B cell (primary cell): ENCODE measurements at places on chromosomes 13 and 19.

DNA sequence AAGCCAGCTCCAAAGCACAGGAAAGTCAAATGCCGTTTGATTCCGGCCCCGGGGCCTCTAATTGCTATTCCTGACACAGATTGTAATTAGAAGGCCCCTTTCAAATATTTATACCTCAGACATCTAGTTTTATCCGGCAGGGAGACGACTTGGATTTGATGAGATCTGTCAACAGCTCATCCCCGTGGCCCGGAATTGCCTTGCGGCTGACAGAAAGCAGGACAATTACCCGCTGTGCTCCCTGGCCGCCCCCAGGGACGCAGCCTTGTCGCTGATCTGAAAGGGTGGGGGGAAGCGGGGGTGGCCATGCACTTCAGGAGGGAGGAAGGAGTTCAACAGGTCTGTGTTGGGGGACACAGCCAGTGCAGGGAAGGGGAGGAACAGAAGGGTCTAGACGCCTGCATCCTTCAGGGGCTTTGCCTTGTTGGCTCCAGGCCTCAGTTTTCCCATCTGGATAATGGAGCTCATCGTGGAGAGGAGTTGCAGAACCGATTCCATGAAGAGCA, 1.8 kb upstream of the SHD start:
- DNase-seq = no peak

GRCh38 chr13:112690283-112690929, 568 bp downstream of the ATP11A start:
- DNase-seq = no peak

DNA sequence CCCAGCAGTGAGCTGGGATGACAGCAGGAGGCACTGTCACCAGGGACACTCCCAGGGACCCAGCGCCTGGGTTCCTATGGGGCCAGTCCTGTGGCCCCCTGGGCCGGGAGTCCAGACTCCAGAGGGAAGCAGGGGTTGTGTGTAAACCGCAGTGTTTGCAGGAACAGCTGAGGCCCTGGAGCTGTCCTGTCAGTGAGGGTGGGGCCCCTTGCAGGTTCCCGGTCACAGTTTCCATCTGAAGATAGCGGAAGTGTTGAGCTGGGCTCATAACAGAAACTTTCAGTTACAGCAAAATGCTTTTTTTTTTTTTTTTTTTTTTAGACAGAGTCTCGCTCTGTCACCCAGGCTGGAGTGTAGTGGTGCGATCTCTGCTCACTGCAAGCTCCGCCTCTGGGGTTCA, 17.7 kb upstream of the CSNK1G2 start:
- DNase-seq = peak; percentile 66

- DNase-seq = no peak
Observed at GRCh38 chr13:97951376-97951775, 2.1 kb upstream of the IPO5 start.

DNA sequence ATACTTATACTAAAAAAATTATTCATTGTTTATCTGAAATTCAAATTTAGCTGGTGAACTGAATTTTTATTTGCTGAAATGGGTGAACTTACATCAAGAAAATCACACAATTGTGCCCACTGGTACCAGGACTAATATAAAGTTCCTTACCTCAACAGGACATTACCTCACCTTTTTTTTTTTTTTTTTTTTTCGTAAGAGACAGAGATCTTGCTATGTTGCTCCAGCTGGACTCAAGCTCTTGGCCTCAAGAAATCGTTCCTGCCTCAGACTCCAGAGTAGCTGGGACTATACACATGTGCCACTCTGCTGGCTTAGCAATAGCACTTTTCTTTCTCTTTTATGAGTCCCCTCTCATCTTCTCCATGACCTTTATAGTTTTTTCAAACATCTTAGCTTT, 22.5 kb upstream of the NDFIP2 start:
- DNase-seq = no peak

DNA sequence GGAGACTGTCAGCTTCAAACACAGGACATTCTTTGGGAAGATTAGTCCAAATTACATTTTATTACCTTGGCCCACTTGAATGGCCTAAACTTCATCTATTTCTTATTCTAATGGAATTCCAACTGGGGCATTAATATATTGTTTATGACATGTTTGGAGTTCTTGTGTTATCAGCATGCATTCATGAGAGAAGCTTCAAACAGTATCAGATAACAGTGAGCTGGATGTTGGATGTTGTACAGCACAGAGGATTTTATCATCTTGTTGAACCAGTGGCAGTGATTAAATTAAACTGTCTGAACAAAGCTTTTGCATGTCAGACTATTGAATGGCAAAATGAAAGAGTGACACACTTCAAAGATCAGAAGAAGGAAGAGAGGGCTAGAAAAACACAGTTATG, 50.0 kb downstream of the MZT1 start:
- DNase-seq = no peak

DNA sequence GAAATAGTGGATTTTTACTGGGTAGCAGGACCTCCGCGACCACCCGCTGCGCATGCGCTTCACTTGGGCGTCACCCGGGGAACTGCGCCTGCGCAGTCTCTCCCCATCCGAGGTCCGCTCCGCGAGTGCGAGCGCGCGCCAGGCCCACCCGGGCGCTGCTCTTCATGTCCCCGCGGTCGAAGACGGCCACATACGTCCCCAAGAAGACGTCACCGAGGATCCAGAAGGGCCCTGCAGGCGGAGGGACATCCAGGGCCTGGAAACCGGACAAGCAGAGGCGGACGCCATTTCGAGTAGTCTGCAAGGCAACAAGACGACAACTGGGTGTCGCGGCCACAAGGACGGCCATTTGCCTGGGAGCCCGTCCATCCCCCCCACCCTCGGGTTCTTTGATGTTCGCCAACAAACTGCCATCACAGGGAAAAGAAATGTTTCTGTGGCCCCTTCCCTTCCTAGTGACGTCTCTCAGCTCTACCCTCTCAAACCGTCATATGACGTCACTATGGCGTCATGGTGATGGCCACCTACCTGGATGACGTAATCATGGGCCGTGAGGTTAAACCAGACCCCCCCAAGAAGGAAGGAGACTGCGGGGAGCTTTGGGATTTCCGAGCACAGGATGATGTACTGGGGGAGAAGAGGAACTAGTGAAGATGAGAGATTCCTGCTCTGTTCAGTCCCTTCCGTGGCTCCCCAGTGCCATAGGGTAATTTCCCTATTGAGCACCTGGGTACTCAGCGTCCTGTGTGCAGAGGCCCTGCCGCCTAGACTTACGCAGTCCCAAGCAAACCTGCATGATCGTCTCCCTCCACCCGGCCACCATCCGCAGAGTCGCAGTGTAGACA, 6.7 kb downstream of the NAPSA start:
- DNase-seq = peak; percentile 90

GRCh38 chr13:21988624-21989023, 317.8 kb downstream of the FGF9 start:
- DNase-seq = no peak
